IgD-negative memory B cell (primary cell): ENCODE measurements at places on chromosomes 3 and 15. TPM values are rescaled to one million over a fixed set of nuclear protein-coding genes. Genes with fewer than 3 reads are reported as not detected.

The CCR9 gene
- polyA plus RNA-seq: 6.3 TPM

The HGD gene
- 0.24 TPM for polyA plus RNA-seq

The MUSTN1 gene
- polyA plus RNA-seq: not detected

The CASR gene
- polyA plus RNA-seq: not detected

The ESYT3 gene
- polyA plus RNA-seq: 0.05 TPM

The ERICH6 gene
- 0.41 TPM for polyA plus RNA-seq

The CCK gene
- not detected for polyA plus RNA-seq

The CKMT1A gene
- not detected for polyA plus RNA-seq

The WDR93 gene
- not detected for polyA plus RNA-seq

The CD80 gene
- polyA plus RNA-seq: 9.3 TPM

The XRN1 gene
- polyA plus RNA-seq: 46.1 TPM

The CPNE9 gene
- not detected for polyA plus RNA-seq

The STARD5 gene
- polyA plus RNA-seq: 8.4 TPM

The ETV5 gene
- polyA plus RNA-seq: 0.36 TPM

The TRPM7 gene
- polyA plus RNA-seq: 13.8 TPM

The APOD gene
- polyA plus RNA-seq: not detected

The SCAANT1 gene
- not detected for polyA plus RNA-seq

The GNB5 gene
- 83.2 TPM for polyA plus RNA-seq
